SK-N-SH treated with all-trans-retinoic acid at 6 μM for 48 hours (cell line): ENCODE measurements at places on chromosomes 11 and 22.

DNA sequence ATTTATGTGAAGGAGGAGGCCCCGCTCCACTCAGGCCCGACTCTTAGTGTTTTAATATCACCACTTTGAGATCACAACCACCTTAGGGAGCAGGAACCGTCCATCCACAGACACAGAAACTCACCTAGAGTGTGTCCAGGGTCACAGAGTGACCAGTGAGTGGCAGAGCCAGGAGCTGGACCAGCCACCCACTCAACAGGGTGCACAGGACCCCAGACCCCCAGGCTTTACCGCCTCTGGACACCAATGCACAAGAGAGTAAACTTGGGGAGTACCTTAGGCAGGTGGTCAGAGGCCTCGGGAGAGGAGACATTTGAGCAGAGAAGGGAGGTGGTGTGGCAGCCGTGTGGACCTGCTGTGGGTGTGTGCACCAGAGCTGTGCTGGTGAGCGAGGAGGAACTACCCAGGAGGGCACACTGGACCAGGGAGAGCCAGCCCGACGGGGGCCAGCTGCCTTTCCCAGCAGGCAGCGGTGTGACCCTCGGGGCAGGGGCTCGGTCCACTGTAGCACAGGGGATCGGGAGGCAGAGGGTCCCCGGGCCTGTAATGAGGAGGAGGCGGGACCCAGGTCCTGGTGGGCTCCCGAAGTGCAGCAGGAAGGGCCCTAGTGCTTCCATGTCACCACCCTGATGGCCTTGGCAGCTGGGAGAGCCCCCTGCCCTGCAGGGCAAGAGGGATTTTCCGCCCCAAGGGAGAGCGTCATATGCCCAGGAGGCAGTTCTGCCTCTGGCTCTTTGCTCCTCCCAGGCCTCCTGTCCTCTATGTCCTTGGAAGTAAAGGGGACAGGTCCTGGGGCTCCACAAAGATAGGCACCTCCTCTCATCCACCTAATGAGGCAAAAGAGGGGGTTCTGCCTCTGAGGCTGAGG lies 7.5 kb upstream of the NLRP6 start:
- ATAC-seq, result no peak

- peak; percentile 91 for ATAC-seq
Measured at GRCh38 chr11:68127714-68128681, 6.8 kb upstream of the CHKA start.

DNA sequence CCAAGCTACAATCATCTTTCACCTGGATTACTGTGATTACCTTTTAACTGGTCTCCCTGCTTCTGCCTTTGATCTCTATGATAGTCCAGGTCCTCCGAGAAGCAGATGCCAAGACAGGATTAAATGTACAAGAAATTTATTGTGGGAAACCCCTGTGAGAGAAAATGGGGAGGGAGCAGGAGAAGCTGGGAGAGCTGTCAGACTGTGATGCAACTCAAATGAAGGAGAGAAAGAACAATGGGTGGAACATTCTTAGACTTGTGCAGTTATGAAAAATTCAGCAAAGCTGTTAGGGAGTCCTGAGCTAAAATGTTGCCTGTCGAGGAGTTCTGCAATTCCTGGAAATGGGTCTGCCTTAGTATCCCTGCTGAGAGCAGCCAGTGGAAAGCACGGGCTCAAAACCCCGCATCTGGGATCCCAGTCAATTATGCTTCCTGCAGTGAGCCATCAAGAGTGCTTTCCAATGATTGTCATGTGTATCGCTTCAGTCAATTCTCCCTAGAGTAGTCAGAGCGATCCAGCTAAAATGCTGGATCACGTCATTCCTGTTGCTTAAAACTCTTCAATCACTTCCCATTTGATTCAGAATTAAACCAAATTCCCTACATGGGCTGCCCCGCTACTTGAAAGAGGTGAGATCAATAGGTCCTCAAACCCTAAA lies 16.5 kb upstream of the CSTF3 start:
- ATAC-seq, result no peak

DNA sequence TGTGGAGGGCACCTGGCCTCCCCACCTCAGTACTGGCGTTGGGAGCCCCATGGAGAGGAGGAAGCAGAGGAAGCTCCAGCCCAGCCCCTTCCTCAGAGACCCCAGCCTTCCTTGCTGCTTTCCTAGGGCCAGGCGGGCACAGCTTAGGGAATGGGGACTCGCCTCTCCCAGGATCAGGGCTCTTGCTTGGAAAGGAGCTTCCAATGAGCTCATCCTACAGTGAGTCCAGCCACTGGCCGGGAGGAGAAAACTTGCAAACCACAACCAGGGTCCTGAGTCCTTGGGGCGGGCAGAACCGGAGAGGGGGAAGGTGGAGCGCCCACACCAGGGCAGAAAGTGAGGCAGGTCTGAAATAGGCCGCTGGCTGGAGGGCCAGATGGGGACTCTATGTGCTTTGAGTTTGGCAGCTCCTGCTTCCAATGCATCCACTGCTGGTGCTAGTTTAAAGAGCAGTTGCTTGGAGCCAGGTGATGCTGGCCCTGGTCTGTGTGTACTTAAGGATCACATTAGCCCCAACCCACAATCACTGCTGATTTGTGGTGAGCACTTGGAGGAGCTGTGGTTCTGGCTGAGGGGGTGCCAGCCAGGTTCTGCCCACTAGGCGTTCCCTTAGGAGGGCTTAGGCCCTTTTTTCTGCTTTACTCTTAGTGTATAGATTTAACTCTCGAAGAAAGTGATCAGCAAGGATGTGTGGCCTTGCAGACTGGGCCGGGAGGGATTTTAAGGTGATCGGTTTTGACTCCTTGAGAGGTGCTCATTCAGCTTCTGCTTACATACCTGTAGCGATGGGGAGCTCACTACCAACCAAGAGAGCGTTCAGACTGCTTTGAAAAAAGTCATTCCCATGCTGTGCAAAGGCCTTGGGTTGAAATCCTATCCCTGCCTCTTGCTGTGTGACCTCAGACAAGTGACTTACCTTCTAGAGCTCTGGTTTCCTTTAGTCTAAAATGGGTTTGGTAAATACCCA lies 81.9 kb downstream of the TP53I11 start:
- ATAC-seq, result no peak; the same call in 2 of the 3 replicates

DNA sequence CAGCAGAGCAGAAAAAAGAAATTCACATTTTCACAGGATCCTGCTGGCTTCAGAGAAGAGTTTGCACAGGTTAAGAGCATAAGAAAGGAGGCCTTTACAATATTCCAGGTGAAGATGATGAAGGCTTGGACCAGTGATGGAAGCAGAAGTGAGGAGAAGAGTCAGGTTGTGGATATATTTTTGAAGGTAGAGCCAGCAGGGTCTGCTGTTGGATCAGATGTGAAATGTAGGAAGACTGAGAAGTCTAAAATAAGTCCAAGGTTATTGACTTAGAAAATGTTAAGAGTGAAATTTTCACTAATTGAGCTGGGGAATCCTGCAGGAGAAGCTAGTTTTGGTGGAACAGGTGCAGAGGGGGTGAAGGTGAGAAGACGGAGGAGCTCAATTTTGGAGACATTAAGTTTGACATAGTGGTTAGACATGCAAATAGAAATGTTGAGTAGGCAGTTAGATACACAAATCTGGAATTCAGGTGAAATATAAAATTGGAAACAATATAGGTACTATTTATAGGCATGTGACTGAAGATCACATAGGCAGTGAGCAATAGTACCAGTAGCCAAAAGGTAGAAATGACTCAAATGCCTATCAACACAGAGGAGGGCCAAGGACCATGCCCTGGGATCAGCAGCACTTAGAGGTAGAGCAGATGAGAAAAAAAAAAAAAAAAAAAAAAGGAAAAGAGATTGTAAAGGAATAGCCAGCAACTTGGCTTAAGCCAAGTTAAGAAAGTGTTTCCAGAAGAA lies 252.0 kb downstream of the AASDHPPT start:
- ATAC-seq, result no peak

DNA sequence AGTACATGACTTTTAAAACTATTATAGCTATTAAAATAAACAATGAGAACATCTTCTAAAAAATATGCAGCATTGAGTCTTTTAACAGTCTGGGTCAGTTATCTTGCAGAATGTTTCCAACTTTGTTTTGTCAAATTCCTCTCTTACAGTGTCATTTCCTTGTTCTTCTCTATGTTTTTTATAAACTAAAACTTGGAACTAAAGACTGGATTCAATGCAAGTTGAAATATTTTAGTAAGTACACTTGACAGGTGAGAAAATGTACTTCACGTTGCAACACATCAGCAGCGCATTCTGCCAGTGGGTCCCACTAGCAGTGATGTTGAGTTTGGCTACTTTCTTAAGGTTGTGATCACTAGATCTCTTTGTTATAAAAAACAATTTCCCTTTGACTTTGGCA lies 1407.6 kb upstream of the RAG2 start:
- ATAC-seq, result no peak

- ATAC-seq, result no peak
Measured at GRCh38 chr22:48753381-48753730, 1074.3 kb downstream of the BRD1 start.
